MV-4-11 (cell line): ENCODE measurements at places on chromosomes 3 and 15.
A peak's percentile ranks its signal among the peaks of the same experiment; 100 is the strongest.

DNA sequence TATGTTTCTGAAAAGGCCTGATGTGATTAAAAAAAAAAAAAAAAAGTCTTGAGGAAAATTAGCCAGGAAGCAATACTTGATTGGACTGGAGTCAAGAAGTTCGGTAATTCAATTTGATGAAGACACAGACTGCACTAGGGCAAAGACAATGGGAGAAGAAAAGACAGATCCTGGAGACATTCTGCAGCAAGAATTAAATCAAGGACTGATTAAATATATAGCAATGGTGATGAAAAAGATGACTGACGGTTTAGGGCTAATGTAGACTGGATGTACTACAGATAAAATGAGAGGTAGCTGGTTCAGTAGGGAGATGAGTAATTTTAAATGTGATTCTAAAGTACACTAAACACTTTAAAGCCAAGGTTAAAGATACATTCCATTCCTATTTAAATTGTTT, 13.8 kb downstream of the MRPL47 start:
- DNase-seq = no peak

GRCh38 chr3:52268036-52268435, 10.4 kb downstream of the WDR82 start:
- no peak for DNase-seq

DNA sequence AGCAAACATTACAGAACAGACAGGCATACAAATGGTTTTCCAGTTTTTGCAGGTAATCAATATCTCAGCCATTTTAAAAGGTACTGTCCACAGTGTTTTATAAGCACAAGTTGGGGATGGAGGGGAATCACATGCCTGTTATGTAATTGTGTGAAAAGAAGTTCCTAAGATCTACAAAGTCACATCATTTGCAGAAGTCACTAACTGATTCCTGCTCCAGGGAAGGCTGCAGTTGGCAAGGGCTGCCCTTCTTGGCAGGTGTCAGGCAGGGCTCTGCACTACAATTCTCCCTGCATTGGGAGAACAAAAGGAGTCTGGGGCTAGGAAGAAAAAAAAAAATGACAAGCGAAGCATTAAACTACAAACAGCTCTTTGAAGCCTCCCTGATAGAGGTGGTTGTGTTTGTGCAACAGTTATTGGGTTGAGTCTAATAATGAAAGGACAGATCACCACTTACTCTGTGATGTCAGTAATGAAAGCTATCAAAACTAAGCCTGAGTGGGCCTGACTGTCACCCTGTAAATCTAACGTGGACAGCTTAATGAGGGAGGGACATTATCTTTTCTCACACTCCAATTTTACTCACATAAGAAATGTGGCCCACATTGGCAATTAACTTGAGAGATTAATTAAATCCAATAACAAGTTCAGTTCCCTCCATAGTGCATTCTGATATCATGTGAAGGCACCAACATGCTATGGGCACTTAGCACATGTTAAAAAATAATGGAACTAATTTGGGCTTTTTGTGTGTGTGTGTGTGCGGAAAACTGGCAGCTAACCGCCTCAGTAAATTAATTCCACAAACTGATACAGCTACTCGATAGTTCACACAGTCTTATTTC, 242.9 kb downstream of the FHIT start:
- no peak for DNase-seq

GRCh38 chr3:62183969-62184368, 189.4 kb downstream of the FEZF2 start:
- DNase-seq = no peak

GRCh38 chr3:112012205-112012992, 13.7 kb downstream of the TAGLN3 start:
- DNase-seq = no peak

DNA sequence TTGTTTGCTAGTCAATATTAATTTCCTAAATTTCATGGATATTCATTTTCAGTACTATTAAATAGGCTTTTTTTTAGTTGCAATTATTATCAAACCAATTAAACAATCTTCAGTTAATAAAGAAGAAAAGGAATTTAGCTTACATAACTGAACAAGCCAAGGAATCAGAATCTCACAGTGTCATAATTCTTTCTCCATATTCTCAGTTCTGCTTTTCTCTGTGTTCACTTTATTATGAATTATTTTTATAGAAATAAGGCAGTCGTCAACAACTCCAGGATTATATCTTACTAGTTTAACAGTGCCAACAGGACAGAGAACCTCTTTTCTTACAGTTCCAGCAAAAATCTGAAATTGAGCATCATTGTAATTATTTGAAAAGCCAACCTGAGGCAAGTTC, 221.7 kb downstream of the CGGBP1 start:
- peak; percentile 43 for DNase-seq

GRCh38 chr15:75517233-75517632, 61.9 kb downstream of the PTPN9 start:
- DNase-seq = no peak

GRCh38 chr3:192747746-192748145, 20.4 kb upstream of the FGF12 start:
- no peak for DNase-seq

DNA sequence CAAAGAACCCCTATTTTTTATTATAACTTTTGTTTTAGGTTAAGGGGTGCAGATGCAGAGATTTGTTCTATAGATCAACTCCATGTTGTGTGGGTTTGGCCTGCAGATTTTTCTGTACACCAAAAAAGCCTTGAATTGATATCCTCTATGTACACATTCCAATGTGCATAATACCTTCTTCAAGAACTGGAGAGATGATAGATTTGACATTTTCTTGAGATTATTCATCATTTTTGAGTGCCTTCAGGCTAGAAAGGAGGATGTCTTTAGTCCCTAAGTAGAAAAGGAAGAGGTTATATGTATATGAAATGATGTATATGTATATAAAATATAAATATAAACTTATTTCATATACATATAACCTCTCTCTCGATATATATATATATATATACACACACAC, 1190.0 kb upstream of the ALCAM start:
- DNase-seq = no peak

GRCh38 chr3:149104484-149104883, 18.2 kb upstream of the HLTF start:
- DNase-seq = no peak

- peak; percentile 74 for DNase-seq
Measured at GRCh38 chr3:106172780-106173179, 304.0 kb upstream of the CBLB start.

GRCh38 chr3:143525408-143525807, 322.9 kb downstream of the SLC9A9 start:
- no peak for DNase-seq

- DNase-seq = no peak
Measured at GRCh38 chr3:55060896-55061719, 133.2 kb upstream of the LRTM1 start.

DNA sequence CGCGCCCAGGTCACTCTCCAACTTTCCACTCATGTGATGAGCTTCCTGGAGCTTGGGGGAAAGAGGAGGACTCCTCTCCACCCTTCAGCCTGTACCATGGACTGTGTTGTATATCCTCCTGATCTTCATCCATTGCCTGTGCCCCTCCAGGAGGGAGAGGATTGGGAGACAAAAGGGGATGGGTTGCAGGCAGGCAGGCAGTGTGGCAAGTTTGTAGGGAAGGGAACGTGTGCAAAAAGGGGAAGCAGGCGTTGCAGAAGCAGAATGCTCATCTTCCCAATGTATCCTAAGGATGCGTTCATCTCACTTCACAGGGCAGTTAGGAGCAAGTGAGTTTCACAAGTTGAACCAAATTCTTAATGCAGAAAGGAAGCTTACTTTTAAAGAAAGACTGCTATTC, 28.1 kb upstream of the GHSR start:
- DNase-seq = peak; percentile 10

DNA sequence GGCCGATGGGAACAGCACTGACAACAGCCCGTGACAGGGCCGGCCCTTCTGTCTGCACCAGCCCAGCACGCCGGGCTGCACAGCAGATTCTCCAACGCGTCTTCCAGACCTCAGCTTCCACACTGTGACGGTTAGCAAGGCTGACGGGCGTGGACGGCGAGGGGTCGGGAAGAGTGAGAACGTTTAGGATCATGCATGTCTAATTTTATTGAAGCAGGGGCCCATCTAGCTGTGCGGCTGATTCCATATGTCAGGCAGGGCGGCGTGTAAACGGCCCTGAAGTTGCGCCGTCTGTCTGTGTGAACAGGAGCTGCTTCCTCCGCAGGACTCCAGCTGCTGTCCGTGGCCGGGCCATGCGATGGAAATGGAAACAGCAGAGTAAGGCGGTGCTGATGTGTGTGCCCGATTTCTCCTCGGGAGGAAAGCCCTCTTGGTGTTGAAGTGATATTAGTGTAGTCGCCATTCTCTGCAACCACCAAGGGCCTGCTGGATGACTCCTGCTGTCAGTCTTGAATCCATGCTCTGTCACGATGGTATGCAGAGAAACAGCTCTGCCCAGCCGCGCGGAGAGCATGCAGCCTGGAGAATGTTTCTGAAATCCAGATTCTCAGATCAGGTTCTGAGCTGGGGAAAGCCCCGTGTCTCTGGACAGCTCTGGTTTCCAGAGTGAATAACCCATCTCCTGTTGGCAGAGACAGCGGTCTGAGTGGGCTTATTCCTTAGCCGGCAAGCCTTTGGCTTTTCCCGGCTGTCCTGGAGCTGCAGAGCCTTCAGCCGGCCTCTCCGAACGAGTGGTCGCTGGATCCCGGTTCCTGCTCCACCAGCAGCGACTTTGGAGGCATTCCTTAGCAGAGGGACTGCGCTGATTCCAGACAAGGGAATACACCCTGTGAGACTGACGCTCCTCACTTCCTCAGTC, 158.1 kb upstream of the UBE3A start:
- DNase-seq = no peak

DNA sequence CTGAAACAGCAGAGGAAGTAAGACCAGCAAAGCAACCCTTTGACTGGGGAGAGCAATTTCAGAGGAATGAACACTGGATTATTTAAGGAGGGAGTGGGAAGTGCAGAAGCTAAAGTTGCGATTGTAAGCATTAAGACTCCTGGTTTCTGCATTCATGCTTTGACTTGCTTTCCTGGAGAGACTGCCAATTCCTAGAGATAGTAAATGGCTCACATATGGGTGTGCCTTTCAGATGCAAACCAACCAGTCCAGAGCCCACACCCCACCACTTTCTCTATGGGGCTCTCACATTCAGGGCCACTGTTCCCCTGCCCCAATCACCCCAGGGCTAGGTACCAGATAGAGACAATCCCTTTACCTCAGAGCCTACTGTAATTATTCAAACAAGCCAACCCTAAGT, 200.9 kb upstream of the EIF1B start:
- DNase-seq = no peak

DNA sequence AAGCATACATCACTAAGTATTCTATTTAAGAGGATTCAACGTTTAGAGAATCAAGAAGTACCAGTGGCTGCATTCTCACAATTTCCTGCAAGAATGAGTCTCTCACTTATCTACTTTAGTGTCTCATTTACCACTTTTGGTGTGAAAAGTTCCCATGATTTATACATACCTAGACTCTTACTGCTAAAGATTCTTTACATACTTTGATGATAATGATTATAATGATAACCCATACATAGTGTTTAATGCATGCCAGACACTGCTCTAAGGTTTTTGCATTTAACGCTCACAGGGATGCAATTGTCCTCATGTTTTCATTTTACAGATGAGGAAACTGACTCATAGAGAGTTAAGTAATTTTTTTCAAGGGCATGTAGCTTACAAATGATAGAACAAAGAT, 133.6 kb downstream of the TMEM108 start:
- DNase-seq = no peak

DNA sequence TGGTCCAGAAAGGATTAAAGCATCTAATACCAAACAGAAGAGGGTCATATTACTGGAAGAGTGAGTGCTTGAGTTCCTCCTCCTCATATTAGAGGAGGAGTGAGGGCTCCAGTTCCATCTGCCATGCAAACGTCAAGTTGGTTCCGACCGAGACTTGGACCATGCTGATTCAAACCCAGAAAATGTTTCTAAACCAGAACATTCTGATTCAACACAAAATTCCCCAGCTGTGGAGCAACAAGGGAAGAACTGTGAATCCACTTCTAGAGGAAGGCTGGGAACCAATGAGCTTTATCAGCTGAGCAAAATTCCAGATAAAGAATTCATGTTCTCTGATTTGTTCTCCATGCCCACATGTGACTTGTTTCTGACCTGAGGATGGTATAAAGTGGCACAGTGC, 135.6 kb upstream of the WNT5A start:
- DNase-seq = no peak

- no peak for DNase-seq
Measured at GRCh38 chr3:126119008-126119675, 35.2 kb upstream of the SLC41A3 start.

- no peak for DNase-seq
Measured at GRCh38 chr15:33612721-33613304, 302.0 kb downstream of the RYR3 start.

DNA sequence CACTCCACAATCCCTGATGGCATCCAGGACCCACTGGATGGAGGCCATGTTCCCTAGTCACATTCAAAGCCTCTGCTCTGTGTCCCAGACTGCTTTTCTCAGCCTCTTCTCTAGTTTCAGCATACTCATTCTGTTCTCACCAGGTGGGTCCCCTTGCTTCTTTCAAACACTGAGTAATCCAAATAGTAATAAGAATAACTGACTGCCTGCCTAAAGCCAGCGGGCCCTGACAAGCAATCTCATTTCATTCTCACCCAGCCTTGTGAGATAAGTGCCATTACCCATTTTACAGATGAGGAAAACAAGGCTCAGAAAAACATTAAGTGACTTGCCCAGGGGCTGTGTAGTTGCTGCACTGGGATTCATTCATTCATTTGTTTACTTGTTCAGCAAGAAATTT, 25.4 kb downstream of the MAPKAPK3 start:
- DNase-seq = no peak

DNA sequence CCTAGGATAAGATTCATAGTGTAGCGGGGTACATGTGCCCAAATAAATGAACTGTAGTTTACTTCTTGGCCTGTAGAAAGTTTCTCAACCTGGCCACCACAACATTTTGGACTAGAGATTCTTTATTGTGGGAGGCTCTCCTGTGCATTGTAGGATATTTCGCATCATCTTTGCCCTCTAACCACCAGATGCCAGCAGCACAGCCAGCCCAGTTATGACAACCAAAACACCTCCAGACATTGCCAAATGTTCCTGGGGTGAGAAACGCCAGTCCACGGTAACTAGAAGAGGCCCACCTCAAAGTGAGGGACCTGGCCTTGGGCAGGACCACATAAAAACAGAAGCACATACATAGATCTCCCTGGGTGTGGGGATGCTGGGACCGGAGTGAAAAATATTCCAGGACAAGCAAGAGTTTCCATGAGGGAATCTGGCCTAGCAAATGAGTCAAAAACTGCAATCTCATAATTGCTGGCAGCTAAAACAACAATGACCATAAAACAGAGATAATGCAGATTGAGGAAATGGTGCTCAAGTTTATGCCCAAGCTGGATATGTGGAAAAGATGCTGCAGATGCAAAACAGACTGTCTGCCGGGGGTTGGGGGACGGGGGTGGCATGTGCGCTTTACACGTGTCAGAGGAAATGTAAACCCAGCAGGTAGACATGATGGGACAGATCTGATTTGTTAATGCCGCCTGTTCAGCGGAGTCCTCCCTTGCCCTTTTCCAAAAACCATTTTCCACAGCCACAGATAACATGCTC, 39.7 kb downstream of the ARHGEF3 start:
- DNase-seq = no peak

- no peak for DNase-seq
Measured at GRCh38 chr3:101588616-101589015, 14.6 kb downstream of the PCNP start.

- DNase-seq = peak; percentile 33
Measured at GRCh38 chr15:64426845-64427465, 33.4 kb upstream of the ZNF609 start.

GRCh38 chr3:52249683-52250082, 4.1 kb downstream of the PPM1M start:
- no peak for DNase-seq

- no peak for DNase-seq
Measured at GRCh38 chr3:158148218-158148617, 38.3 kb downstream of the RSRC1 start.
